ENCODE measurements at places on chromosomes 12 and 14. TPM values are rescaled to one million over a fixed set of nuclear protein-coding genes. Genes with fewer than 3 reads are reported as not detected.

The FGD4 gene
- polyA plus RNA-seq = 12.2 TPM

- peak overlapping the region; percentile 38 for H3K27ac ChIP-seq
- peaks cover 19% of the 10 kb centered on the region for H3K4me1 ChIP-seq
- H3K36me3 ChIP-seq = no peaks in the 10 kb centered on the region
- no peak for DNase-seq
These were observed 321.6 kb downstream of the ZFP36L1 start for GRCh38 chr14:68471029-68471963.

- no peaks in the 10 kb centered on the region for H3K4me1 ChIP-seq
- no peak for DNase-seq
- no peaks in the 10 kb centered on the region for H3K36me3 ChIP-seq
These were observed 30.2 kb downstream of the CACNA1C start for GRCh38 chr12:2083008-2083407.

The OR9K2 gene
- not detected for polyA plus RNA-seq

- no peak for DNase-seq
- no peaks in the 10 kb centered on the region for H3K27me3 ChIP-seq
- no peaks in the 10 kb centered on the region for H3K4me1 ChIP-seq
- H3K27ac ChIP-seq = no peak overlapping the region
- no peaks in the 10 kb centered on the region for H3K36me3 ChIP-seq
- no peak overlapping the region for H3K4me3 ChIP-seq
These were observed 11.9 kb downstream of the ESPL1 start for GRCh38 chr12:53279888-53280498.

DNA sequence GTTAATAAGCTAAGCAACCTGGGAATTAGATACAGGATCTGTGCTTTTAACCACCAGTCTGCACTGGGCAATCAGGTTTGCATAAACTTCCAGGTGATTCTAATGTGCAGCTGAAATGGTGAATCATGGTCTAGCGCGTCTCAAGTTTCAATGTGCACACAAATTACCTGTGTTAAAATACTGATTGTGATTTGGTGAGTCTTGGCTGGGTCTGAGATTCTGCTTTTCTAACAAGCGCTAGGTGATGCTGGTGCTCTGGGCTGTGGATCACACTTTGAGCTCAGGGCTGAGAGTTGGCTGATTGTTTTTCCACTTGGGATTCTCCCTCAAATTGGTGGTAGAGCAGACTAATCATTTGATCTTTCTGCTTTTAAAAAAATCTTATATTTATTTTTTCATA is 124.8 kb downstream of the C12orf75 start:
- H3K27ac ChIP-seq = no peak overlapping the region
- no peaks in the 10 kb centered on the region for H3K4me1 ChIP-seq
- H3K36me3 ChIP-seq = no peaks in the 10 kb centered on the region
- DNase-seq = no peak
- no peak overlapping the region for H3K4me3 ChIP-seq

The KLRD1 gene
- 0.16 TPM for polyA plus RNA-seq

DNA sequence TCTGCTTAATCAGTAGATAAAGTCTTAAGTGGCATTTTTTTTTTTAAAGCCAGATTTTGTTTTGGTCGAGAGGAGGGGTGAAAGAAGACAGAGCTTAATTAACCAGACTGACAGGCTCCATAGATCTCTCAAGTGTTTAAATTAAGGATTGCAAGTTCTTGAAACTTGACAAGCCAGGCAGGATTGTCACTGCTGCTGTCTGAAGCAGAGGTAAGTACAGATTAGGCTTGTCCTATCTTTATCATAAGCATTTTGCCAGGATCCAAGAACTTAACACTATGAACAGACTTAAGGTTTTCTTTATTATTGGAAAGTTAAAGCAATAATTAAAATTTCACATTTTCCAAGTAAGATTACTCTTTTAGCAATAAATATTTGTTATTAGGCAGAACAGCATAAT is 179.6 kb upstream of the LMO3 start:
- H3K36me3 ChIP-seq = no peaks in the 10 kb centered on the region
- H3K27ac ChIP-seq = no peak overlapping the region
- DNase-seq = no peak
- H3K4me3 ChIP-seq = no peak overlapping the region
- H3K4me1 ChIP-seq = no peaks in the 10 kb centered on the region

The COL2A1 gene
- polyA plus RNA-seq = 0.07 TPM

The ALDH2 gene
- 263 TPM for polyA plus RNA-seq

The BCL2L14 gene
- polyA plus RNA-seq = not detected

The DBX2 gene
- polyA plus RNA-seq = 0.03 TPM

All from adrenal gland (tissue), 19 donors.